ENCODE measurements at places on chromosomes 2 and 18. TPM values are rescaled to one million over a fixed set of nuclear protein-coding genes. Genes with fewer than 3 reads are reported as not detected.

Gene COL4A4
- not detected for total RNA-seq

DNA sequence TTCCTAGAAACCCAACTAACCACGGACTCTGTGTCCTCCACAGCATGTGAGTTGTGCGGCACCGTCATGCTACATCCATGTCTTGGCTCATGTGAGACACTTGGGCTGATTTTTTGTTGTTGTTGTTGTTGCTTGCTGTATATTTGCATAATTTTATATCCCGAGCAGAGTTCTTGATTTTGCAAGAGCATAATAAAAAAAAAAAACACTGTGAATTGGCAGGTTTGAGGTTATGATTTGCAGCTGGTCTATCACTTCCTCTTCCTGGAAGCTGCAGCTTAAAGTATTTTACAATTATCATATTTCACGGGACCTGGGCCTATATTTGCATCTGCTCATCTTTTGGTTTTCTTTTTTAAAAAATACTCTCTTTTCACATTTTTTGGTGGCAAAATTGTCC lies 142.3 kb upstream of the NRP2 start:
- no peak overlapping the region for H3K27ac ChIP-seq
- DNase-seq, result no peak

- DNase-seq, result no peak
- H3K4me1 ChIP-seq, result peaks cover 3% of the 10 kb centered on the region
- H3K27me3 ChIP-seq, result peaks cover 11% of the 10 kb centered on the region
- H3K27ac ChIP-seq, result no peak overlapping the region
Observed at GRCh38 chr18:58105888-58106260, 61.8 kb downstream of the NEDD4L start.

DNA sequence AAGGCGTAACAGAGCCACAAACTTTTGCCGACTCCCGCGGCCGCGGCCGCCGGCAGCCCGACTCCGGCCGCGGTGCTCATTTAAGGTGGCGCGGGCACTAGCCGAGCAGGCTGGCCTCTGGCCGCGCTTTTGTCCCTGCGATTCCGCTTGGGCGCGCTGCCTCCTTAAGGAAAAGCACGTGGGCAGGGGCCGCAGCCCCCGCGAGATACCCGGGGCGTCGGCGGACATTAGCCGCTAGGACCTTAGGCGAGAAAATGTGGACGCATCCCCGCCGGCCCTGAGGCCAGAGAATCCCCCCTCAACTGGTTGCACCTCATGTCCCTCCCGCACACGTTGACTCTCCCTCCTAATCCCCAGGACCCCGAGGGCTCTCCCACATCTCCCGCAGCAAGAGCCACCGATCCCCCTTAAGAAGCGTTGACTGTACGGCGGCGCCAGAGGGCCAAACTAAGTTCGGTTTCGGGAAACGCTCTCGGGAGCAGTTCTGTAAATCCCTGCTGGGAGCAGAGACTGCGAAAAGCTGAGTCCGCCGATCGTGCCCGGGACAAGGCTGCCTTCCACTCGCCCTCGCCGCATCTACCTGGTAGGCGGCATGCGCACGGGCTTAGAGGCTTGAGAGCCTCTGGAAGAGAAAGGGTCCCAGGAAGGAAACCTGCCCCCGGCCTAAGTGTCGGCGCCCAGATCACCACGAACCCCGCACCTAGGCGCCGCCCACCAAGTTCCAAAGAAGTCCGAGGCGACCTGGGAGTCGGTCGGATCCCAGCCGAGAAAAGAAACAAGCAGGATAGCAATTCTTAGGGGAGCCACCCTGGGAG lies 1.8 kb upstream of the SATB2 start:
- peaks cover 59% of the 10 kb centered on the region for H3K27me3 ChIP-seq
- H3K36me3 ChIP-seq, result peaks cover 2% of the 10 kb centered on the region
- peak overlapping the region; percentile 80 for H3K4me3 ChIP-seq
- peak overlapping the region; percentile 28 for H3K27ac ChIP-seq

DNA sequence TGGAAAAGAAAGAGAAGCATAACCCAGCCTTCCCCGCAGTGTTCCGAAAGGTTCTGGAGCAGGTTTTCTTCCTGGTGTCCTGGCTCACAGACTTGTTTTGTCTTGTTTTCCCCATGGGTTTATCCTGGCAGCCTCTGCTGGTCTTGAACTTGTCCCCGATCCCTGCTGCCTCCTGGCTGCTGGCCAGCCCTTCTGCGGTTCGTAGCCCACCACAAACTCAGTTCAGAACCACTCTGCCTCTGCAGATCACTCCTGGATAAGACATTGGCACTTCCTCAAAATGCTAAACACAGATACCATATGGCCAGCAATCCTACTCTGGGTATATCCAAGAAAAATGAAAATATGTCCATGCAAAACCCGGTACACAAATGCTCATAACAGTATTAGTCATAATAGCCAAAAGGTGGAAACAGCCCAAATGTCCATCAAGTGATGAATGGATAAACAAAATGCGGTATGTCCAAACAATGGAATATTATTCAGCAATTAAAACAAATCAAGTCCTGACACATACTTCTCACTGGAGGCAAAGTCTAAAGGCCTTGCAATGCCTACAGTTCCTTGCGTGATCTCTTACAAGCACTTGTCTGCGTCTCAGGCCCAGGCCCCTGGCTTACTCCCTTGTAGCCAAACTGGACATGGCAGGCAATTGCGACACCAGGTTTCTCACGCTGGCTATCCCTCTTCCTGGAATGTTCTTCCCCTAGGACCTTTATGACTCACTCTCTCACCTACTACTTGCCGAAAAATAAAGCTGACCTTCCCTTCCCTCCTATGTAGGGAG lies 28.0 kb upstream of the ARHGEF4 start:
- DNase-seq, result no peak
- no peak overlapping the region for H3K4me3 ChIP-seq
- peaks cover 13% of the 10 kb centered on the region for H3K4me1 ChIP-seq
- H3K27ac ChIP-seq, result no peak overlapping the region

DNA sequence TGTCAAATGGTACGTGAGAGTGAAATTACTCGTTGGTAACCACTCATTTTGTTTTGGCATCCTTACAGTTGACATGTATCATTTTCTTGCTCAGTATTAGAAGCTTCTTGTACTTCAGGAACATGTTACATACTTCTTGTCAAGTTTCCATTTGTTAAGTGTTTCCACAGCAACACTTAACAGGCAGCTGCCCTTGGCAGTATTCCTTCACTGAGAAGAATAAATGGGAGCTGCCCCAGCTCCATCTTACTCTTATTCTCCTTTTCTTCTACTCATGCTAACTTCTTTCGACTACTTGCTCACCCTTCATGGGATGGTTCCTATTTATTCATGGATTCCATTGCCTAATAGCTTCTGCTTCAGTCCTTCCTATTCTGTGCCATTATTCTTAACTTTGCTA lies 60.1 kb upstream of the TUBA3E start:
- no peaks in the 10 kb centered on the region for H3K4me1 ChIP-seq
- H3K27me3 ChIP-seq, result peaks cover 20% of the 10 kb centered on the region
- no peak for DNase-seq
- H3K4me3 ChIP-seq, result no peak overlapping the region

DNA sequence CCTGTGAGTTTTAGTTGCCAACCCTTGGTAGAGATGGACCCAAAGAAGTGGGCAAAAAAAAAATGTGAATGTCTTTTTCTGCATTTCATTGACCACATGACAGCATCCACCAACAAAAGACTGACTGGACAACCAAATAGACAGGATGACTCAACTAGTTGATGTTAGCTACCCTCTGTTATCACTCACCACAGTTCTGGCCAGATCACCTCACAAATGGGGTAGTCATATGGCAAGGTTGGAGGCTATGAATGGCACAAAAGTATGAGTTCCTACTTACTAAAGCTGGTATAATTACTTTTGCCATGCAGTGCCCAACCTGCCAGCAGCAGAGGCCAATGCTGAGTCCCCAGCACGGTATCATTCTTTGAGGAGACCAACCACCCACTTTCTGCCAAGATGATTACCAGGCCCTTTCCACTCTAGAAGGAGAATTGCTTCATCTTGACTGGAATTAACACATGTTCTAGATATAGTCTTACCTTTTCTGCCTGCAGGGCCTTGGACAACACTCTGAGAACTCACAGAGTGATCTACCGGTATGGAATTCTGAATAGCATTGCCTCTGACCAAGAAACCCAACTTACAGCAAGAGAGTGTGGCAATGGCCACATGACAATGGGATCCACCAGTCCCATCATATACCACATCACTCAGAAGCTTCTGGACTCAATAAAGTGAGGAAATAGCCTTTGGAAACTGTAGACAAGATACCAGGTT lies 20.1 kb upstream of the TCF7L1 start:
- H3K27ac ChIP-seq, result no peak overlapping the region
- DNase-seq, result no peak
- no peaks in the 10 kb centered on the region for H3K36me3 ChIP-seq
- no peak overlapping the region for H3K4me3 ChIP-seq
- peaks cover 24% of the 10 kb centered on the region for H3K27me3 ChIP-seq

Data from activated CD4-positive, alpha-beta memory T cell treated with anti-CD3 and anti-CD28 coated beads for 36 hours (primary cell).